Liver (tissue), 10 donors: ENCODE measurements at places on chromosomes 3 and 15. TPM values are rescaled to one million over a fixed set of nuclear protein-coding genes. Genes with fewer than 3 reads are reported as not detected.

DNA sequence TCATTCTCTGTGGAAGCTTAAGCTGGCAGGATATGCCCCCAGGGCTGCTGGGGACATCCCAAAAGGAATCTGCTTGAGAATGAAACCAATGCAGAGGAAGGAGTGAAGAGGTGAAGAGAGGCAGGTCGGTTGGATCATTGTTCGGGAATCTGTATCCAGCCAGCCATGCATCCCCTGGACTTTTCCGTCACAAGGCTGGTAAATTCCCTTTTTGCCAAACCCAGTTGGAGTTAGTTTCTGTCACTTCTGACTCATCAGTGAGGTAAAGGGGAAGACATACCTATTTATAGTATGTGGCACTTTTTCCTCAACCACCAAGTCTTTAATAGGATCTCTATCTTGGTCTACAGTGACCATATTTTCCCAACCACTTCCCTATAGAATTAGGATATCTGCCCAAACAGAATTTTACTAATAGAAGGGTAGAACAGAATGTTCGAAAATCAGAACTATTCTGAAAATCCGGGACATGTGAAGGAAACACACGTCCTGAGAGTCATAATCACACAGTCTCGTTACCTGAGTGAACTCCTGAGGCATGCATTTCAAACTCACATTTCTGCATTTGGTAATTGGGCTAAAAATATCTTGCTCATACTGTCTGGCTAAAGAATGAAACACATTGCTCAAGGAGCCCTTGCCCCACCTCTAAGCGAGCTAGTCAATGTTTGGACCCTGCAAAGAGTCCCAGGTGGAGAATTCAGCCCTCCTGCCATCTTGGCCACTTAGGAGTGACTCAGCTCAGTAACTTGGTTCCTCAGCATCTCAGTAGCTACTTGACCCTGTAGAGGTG is 289.7 kb upstream of the ADAMTS9 start:
- H3K4me3 ChIP-seq = no peak overlapping the region
- no peaks in the 10 kb centered on the region for H3K27me3 ChIP-seq
- no peak for DNase-seq
- no peaks in the 10 kb centered on the region for H3K36me3 ChIP-seq
- H3K4me1 ChIP-seq = no peaks in the 10 kb centered on the region

GRCh38 chr3:171282041-171282440 is 178.2 kb downstream of the TNIK start:
- no peak for DNase-seq
- H3K4me3 ChIP-seq = no peak overlapping the region
- H3K27ac ChIP-seq = no peak overlapping the region
- no peaks in the 10 kb centered on the region for H3K36me3 ChIP-seq

GRCh38 chr3:44987332-44987731 is 11.3 kb downstream of the EXOSC7 start:
- no peak for DNase-seq
- no peak overlapping the region for H3K4me3 ChIP-seq
- H3K36me3 ChIP-seq = peaks cover 2% of the 10 kb centered on the region

TAGLN3 gene
- total RNA-seq = not detected

ATP8B4 gene
- 19.7 TPM for total RNA-seq

- H3K36me3 ChIP-seq = no peaks in the 10 kb centered on the region
- H3K27me3 ChIP-seq = no peaks in the 10 kb centered on the region
- H3K4me1 ChIP-seq = no peaks in the 10 kb centered on the region
- DNase-seq = no peak
Measured at GRCh38 chr3:24936574-24936973, 441.9 kb upstream of the THRB start.

- no peaks in the 10 kb centered on the region for H3K4me1 ChIP-seq
- no peaks in the 10 kb centered on the region for H3K27me3 ChIP-seq
- H3K36me3 ChIP-seq = no peaks in the 10 kb centered on the region
- no peak overlapping the region for H3K4me3 ChIP-seq
- no peak overlapping the region for H3K27ac ChIP-seq
Measured at GRCh38 chr3:167502401-167502800, 28.6 kb upstream of the SERPINI2 start.

- no peak for DNase-seq
- H3K4me1 ChIP-seq = no peaks in the 10 kb centered on the region
- peaks cover 6% of the 10 kb centered on the region for H3K27me3 ChIP-seq
- no peak overlapping the region for H3K27ac ChIP-seq
- no peak overlapping the region for H3K4me3 ChIP-seq
- no peaks in the 10 kb centered on the region for H3K36me3 ChIP-seq
Measured at GRCh38 chr3:157956850-157957249, 149.4 kb downstream of the SHOX2 start.

GRCh38 chr3:190941694-190942260 is 79.3 kb upstream of the GMNC start:
- H3K36me3 ChIP-seq = no peaks in the 10 kb centered on the region
- H3K4me3 ChIP-seq = no peak overlapping the region
- DNase-seq = no peak
- H3K27me3 ChIP-seq = no peaks in the 10 kb centered on the region
- H3K4me1 ChIP-seq = no peaks in the 10 kb centered on the region

DNA sequence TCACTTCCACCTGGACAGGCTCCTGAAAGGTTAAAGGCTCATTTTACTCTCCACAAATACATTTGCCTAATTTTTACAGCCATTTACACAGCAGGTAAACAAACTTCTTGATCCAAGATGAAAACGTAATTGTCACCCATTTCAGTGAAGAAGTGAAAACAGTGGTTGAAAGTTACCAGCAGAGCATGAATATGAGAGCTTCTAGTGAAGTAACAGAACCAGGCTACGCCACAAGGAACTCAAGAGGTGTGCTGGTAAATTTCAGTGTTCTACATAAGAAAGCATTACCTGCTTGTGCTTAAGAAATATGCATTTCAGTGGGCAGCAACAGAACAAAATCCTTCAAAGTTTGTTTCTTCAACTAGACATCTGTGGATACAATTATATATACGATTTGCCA is 113.2 kb downstream of the MECOM start:
- H3K27me3 ChIP-seq = no peaks in the 10 kb centered on the region
- no peak for DNase-seq
- no peaks in the 10 kb centered on the region for H3K36me3 ChIP-seq
- H3K27ac ChIP-seq = no peak overlapping the region
- no peak overlapping the region for H3K4me3 ChIP-seq

DNA sequence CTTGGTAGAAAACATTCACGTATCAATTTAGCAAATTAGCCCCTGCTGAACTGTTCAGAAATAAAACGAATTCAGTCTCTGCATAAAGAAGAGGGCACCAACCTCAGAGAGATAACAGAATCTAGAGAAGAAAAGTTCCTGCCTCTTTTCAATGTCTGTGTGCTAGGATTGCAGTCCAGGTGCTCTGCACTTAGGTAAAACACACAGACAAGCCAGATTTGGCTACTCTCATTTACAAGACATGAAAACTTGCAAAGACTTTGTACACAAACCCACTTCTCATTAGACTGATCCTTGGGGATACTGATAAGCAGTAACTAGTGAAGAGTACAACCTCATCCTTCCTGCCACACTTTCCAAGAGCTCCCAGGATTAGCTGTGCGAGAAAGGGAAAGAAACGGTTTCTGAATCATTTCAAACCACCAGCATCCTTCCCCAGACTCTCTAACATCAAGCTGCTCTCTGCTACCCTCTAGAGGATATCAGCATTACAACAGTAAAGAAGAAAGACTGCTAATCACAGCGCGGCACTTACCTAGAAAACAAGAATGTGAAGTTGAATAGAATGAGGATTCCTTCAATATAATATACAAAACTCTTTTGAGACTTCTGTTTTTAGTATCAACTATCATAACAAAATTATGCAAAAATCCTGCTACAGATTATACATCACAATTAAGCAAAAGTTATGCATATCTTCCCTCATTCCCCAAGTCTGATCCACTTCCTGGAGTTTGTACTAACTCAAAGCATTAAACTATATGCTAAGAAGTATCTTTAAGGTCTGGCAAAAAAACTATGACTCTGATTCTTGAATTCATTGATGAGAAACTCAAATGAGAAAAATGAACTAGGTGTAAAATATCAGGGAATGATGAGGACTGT is 306.4 kb downstream of the MAGI1 start:
- peaks cover 26% of the 10 kb centered on the region for H3K4me1 ChIP-seq
- H3K27me3 ChIP-seq = no peaks in the 10 kb centered on the region

BTLA gene
- total RNA-seq = 0.25 TPM

PDCD10 gene
- total RNA-seq = 23.8 TPM

GATM gene
- total RNA-seq = 1,079 TPM

GRCh38 chr3:66592016-66592761 is 91.4 kb upstream of the LRIG1 start:
- no peak for DNase-seq
- peaks cover 7% of the 10 kb centered on the region for H3K4me1 ChIP-seq
- no peak overlapping the region for H3K4me3 ChIP-seq
- H3K27me3 ChIP-seq = no peaks in the 10 kb centered on the region

TP63 gene
- total RNA-seq = under 0.01 TPM

- H3K36me3 ChIP-seq = no peaks in the 10 kb centered on the region
- H3K27me3 ChIP-seq = no peaks in the 10 kb centered on the region
Measured at GRCh38 chr3:86563400-86563970, 427.5 kb downstream of the VGLL3 start.

CCR8 gene
- total RNA-seq = not detected

- no peaks in the 10 kb centered on the region for H3K4me1 ChIP-seq
- no peaks in the 10 kb centered on the region for H3K27me3 ChIP-seq
- DNase-seq = no peak
Measured at GRCh38 chr3:58093574-58094195, 85.5 kb downstream of the FLNB start.

- H3K27ac ChIP-seq = no peak overlapping the region
- peaks cover 50% of the 10 kb centered on the region for H3K36me3 ChIP-seq
- no peaks in the 10 kb centered on the region for H3K4me1 ChIP-seq
- H3K27me3 ChIP-seq = no peaks in the 10 kb centered on the region
- H3K4me3 ChIP-seq = no peak overlapping the region
Measured at GRCh38 chr3:39413691-39414420, 7.3 kb downstream of the RPSA start.

EFCC1 gene
- 0.14 TPM for total RNA-seq

GRCh38 chr15:67067930-67068551 is 2.6 kb downstream of the SMAD3 start:
- H3K4me3 ChIP-seq = peak overlapping the region; percentile 66
- H3K36me3 ChIP-seq = no peaks in the 10 kb centered on the region
- DNase-seq = no peak
- H3K27ac ChIP-seq = peak overlapping the region; percentile 47
- H3K27me3 ChIP-seq = no peaks in the 10 kb centered on the region
- H3K4me1 ChIP-seq = peaks cover 20% of the 10 kb centered on the region

DNA sequence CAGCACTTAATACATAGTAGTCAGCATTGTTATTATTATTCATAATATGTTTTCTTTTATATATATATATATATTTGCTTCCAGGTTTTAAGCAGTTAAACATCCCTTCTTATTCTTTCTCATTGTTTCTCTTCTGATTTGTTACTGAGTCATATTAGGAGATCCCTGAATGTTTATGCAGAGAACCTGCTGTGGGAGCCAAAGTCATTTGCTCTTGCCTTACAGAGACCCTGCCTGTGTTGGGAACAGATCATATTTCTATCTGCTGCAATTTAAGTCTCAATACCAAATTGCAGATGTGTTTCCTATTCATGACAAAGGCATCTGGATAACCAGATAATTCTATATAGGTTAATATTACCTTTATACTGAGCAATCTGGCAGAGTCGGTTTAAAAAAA is 323.0 kb upstream of the UMPS start:
- no peak overlapping the region for H3K4me3 ChIP-seq
- no peaks in the 10 kb centered on the region for H3K36me3 ChIP-seq
- H3K4me1 ChIP-seq = peaks cover 3% of the 10 kb centered on the region

DNA sequence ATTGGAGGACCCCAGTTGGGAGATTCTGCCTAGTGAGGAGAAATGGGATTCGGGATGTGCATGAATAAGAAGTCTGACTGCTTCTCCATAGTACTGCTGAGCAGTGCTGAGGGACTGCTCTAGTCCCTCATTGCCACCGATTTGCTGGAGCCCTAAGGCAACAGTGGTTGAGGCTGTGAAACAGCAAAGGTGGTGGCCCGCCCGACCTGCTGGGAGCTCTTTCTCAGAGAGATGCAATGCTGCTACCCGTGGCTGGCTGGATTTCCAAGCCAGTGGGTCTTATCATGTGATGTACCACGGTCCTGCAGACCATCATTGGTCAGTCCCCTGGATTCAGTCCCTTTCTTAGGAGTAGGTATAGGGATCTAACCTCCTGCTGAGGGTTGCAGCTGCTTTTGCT is 42.6 kb upstream of the GCSAM start:
- no peak for DNase-seq
- H3K27me3 ChIP-seq = no peaks in the 10 kb centered on the region
- no peaks in the 10 kb centered on the region for H3K36me3 ChIP-seq
- no peak overlapping the region for H3K4me3 ChIP-seq

DNA sequence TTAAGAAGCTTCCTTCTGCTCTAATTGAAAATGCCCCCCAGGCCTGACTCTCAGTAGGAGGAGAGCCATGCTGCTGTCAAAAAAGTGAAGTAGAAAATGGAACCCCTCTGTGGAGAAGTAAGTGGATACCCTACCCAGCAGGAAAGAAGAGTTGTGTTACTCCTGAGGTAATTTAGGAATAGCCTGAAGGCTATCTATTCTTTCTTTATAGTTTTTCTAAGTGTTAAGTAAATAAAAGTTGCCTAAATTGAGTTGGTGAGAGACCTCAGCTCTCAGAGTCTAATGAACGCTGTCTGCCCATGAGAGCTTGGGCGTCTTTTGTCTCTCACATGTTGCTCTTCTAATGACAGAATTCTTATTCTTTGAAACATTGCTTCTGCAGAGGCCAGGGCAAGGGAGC is 116.2 kb downstream of the NSUN3 start:
- no peak overlapping the region for H3K27ac ChIP-seq
- no peaks in the 10 kb centered on the region for H3K27me3 ChIP-seq
- no peak for DNase-seq
- H3K36me3 ChIP-seq = no peaks in the 10 kb centered on the region
- H3K4me1 ChIP-seq = no peaks in the 10 kb centered on the region

DNA sequence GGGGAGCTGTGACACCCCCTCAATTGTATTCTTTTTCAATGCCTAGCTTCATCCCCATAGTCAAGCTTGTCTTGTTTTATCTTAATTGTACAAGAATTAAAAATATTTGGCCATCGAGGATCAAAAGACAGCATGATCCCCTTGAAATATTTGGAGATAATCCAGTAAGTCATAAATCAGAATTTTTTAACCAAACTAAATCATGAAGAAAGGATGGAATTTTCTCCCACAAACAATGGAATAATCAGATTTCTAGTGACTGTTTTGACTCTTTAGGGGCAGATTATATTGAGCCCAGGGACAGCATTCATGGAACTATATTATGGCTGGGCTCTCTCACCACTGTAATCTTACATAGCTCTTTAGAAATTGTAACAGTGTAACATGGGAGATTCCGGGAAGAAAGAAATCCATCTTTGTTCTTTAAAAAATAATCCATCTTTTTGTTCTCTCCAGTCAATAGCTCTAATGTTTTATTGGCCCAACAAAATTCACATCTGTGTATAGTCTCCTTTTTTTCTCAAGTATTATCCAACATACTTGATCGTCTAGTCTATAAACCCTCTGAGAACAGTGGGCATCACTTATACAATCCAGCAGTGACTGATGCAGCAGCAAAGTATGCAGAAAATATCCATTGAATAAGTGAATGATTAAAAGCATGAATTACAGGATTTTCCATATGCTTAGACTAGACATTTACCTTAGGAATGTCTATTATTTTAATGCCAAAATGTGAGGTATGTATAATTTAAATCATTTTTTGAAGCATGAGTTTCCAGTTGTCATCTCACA is 277.0 kb upstream of the PLSCR5 start:
- H3K4me1 ChIP-seq = no peaks in the 10 kb centered on the region
- H3K36me3 ChIP-seq = no peaks in the 10 kb centered on the region
- H3K27me3 ChIP-seq = no peaks in the 10 kb centered on the region
- H3K27ac ChIP-seq = no peak overlapping the region
- no peak for DNase-seq
- H3K4me3 ChIP-seq = no peak overlapping the region
